ENCODE measurements at places on chromosomes 1 and 21.

DNA sequence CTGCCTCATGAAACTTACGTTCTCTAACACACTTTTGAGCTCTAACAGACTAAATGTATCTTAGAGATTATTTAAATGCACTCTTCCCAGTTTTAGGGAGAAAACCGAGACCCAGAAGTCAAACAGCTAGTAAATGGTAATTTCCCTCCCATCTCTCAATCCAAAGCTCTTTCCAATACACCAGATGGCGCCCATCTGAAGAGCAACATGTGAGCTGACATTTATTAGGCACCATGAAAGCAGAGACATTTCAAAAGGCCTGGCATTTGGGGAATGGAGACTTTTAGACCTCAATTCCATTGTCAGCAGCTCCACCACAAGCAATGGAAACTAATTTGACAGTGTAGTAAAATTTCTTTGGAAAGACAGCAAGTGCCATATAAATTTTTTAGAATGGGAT, 191.4 kb downstream of the DAB1 start:
- no peak for DNase-seq

DNA sequence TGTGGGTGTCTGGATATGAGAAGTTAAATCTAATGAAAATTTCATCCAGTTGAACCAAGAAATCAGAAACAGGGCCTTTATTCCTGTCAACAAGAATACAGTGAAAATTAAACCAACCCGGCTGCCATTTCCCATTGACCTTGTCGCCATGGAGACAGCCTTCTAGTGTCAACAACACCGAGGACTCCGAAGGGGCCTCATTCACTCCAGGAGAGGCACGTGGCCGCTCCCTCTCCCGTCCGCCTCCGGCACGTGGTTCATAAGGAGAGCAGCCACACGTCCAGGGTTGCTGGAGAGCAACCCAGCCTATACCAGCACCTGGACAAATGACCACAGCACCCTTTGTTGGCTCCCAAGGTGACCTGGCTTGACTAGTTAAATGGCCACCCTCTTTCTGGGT, 120.3 kb upstream of the VAMP3 start:
- no peak for DNase-seq

DNA sequence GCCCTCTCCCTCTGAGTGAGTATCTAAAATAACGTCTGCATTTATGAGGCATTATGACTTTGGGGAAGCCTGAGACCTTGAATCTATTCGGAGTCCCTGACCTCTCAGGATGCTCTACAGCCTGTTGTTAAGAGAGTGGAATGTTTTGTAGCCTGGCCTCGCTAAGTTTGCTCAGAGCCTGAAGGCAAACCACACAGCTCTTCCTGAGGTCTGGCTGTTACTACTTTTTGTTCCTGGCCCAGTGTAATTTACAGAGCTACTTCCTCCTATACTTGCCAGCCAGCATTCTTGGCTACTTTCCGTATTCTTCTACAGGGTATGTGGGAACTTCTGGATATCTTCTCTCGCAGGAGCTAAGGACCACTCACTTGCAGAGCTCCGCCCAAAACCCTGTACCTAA, 3.6 kb upstream of the ZMYM4 start:
- no peak for DNase-seq

DNA sequence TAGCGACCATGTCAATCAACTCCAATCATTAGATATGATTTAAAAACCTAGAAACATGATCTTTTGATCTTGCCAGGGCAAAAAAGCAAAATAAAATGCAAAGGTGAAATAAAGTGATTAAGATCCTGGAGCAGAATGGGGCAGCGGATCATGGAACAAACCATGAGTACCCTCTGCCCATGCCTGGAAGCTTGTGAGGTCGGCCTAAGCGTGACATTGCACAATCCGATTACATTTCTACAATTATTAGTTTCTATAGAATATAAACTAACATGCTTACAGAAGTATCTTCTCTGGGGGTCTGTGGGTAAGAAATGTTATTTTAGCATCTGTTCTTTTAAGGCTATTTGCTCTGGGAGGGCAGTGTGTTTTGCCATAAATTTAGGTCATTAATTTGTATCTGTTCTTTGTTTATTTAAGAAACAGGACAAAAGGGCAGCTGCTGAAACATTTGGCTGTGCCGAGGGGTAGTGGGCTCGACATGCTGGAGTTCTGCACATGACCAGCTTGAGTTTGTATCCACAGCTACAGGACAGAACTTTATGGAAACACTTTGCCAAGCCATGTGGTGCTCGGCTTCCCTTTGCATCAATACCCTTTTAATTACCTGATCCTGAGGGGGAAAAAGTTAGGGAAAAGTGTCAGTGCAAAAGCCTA, 55.9 kb downstream of the ZBTB18 start:
- no peak for DNase-seq

- DNase-seq, result no peak
Measured at GRCh38 chr1:111512132-111512889, 8.9 kb upstream of the ADORA3 start.

- no peak for DNase-seq
Measured at GRCh38 chr1:185823467-185823866, 89.3 kb downstream of the HMCN1 start.

GRCh38 chr1:181295217-181295616, 188.1 kb upstream of the CACNA1E start:
- DNase-seq, result no peak

DNA sequence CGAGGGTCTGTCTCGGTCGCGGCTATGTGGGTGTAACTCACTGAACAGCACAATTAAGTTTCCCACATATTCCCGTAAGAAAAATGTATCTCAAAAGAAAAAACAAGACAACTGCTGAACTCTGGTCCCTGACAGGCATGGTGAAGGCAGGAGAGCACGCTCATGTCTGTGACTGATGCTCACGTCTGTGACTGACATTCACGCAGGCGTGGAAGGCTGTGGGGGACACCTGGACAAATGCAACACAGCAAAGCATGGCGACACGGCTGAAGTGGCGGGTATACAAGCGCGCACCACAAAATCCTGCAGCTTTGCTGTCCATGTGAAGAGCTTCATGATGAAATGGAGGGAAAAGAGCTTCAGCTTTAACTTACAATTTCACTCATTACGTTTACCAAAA, 6.0 kb downstream of the PTTG1IP start:
- DNase-seq, result no peak

GRCh38 chr1:9249534-9250410, 15.2 kb downstream of the H6PD start:
- no peak for DNase-seq

GRCh38 chr1:40844887-40845878, 17.0 kb downstream of the CITED4 start:
- DNase-seq, result no peak

- no peak for DNase-seq
Measured at GRCh38 chr1:7678491-7679158, 92.5 kb upstream of the VAMP3 start.

DNA sequence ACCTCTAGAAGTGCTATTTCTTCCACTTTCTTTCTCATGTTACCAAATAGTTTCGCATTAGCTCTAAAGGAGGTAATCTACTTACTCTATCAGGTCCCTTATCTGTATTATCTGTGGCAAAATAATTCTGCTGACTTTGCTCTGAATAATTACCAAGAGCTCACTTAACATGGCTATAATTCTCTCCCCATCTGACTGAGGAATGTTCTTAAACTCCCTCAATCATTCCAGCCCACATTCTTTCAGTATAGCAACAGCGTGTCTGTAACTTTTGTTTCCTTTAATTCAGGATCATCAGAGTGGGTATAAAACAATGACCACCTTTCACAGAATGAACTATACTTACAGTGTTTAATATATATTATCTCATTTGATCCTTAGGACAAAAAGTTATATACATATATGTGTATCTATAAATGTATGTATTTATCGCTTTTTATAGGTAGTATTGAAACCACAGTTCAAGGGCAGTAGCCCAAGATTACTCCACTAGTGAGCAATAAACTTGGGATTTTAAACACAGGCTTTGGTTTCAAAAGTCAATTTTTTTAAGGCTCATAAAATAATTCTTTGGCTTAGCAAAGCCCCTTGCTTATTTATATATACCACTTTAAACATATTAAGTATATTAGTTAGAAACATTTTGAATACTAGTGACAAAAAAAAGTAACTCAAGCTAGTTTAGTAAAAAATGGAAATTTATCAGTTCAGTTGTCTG, 36.1 kb upstream of the ST6GALNAC3 start:
- DNase-seq, result no peak

- DNase-seq, result no peak
Measured at GRCh38 chr1:217585577-217585976, 45.3 kb downstream of the GPATCH2 start.

DNA sequence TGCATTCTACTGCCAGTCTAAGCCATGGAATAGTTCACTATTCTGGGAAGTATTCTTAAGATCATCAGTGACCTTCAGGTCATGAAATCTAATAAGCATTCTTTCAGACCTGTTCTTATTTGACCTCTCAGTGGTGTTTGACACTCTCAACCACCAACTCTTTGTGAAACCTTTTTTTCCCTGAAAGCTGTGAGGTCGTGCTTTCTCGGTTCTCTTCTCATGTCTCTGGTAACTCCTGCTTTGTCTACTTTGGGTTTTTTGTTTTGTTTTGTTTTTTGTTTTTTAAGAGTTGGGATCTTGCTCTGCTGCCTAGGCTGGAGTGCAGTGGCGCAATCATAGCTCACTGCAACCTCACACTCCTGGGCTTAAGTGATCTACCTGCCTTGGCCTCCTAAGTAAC, 56.3 kb downstream of the POU2F1 start:
- no peak for DNase-seq

DNA sequence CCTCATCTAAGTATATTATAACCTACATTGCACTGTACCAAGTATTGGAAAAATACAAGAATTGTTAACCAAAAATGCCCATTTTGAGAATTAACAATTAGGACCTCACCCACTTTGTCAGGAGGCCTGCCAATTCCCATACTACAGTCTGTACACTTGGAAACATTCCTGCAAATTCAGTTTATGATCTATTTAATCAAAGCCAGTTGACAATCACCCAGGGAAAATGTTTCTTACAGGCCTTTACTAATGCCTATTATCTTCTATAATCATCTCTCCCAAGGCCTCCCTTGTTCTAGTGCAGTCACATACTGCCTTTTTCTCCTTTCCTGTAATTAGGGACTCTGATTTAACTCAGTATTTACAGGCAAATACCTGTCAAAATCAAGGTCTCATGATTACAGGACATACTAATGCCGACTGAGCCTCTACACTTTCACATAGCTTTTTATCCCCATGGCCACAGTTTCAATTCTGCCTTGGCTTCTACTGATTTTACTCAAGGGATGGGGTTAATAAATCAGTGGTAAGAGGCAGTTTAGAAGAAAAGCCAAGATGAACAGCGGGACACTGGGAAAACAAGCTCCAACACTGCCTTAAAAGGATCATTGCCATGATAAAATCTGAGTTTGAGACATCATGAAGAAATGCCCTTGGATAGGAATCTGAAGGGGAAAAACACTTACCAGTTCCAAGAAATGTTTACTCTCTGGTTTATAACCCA, 338.7 kb downstream of the VAV3 start:
- no peak for DNase-seq

- no peak for DNase-seq
Measured at GRCh38 chr1:61515096-61515495, 209.8 kb downstream of the TM2D1 start.

DNA sequence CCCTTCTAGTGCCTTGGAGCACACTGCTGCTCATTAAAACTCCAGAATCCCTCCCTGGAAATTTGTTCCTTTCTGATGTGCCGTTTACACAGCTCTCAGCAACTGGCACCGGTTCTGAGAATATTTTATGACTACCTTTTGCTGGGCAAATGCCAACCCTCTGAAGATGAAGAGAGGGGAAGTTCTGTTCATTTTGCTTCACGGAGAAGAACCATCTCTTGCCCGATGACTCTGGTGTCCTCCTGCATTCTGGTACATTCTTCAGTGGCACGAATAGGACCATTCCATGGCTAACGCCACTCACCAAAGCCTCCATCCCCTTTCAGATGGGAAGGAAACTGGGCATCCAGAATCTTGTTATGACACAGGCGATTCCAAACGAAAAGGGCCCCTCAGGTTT, 96.2 kb upstream of the SIM2 start:
- no peak for DNase-seq

DNA sequence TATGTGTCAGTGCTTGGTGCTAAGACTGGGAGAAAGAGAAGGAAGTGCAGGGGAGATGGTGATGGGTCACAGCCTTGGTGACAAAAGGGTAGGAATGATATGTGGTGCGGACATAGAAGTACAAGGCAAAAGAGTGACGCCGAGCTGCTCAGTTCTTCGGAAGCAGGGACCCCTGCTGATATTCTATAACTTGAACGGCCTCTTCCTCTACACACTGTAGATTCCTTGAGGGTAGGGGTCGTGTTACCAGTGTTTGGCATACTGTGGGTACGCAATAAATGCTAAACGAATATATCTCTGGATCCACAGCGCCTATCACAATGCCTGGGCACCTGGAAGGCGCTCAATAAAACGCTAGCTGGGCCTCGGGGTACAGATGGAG, 488 bp downstream of the DBT start:
- no peak for DNase-seq

GRCh38 chr1:239126884-239127283, 259.5 kb upstream of the CHRM3 start:
- DNase-seq, result no peak

DNA sequence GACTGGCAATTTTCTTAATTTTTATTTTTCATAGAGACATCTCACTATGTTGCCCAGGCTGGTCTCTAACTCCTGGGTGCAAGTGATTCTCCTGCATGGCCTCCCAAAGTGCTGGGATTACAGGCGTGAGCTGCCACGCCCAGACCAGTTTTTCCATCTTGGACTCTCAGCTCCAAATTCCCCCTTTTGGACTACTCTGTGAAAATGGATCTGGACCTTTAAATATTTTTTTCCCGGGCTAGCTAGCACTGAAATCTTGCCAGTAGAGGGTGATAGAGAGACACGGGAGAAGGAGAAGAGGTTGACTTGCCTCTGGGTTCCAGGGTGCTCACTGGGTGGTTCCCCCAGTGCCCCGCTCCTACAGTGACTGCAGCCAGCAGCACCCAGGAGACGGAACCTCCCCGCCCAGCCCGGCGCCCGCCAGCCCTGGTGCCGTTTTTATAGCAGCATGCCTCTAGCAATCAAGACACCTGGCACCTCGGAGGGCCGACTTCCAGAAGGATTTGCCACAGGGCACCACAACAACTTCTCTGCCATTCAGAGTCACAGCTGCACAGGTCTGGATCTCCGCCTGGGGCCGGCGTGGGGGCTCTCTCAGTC, 34.7 kb upstream of the SCCPDH start:
- DNase-seq, result no peak

DNA sequence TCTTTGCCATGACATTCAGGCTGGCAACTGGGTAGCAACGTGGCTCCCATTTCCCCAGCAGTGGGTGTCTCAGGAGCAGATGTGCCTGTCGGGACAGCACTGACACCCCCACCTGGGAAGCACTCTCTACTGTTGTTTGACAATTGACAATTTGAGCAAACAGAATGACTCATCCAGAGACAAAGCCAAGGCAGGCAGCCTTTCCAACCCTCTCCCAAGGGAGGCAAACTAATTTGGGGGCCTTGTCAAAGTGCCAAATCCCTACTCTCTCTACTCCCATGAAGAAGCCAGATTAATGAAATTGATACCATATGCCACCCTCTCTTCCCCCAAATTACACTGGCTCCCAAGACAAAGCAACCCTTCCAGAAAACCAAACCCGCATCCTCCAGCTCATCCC, 65.6 kb downstream of the GRIK3 start:
- DNase-seq, result no peak

GRCh38 chr1:17199267-17200044, 5.5 kb upstream of the PADI1 start:
- no peak for DNase-seq

All from cortex of kidney (tissue), 1 donor.